ENCODE measurements at places on chromosomes 2 and 18. TPM values are rescaled to one million over a fixed set of nuclear protein-coding genes. Genes with fewer than 3 reads are reported as not detected.
A peak's percentile ranks its signal among the peaks of the same experiment; 100 is the strongest.

DNA sequence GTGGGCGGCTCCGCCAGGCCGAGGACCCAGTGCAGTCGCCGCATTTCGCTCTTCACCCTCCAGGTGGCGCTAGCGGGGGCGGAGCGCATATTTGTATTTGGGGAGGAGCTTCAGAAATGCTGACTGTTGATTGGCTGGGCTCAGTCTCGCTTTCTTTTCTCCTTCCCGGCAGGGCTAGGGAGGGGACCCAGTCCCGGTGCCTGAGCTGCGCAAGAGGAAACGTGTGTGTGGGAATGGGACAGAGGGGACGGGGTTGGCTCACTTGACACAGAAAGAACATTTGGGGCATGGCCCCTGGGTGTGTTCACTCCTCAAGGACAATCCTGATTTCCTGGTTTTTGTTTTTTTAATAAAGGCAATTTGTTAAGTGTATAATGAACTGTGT, 20.3 kb upstream of the DNMT3A start:
- peak; percentile 91 for DNase-seq

DNA sequence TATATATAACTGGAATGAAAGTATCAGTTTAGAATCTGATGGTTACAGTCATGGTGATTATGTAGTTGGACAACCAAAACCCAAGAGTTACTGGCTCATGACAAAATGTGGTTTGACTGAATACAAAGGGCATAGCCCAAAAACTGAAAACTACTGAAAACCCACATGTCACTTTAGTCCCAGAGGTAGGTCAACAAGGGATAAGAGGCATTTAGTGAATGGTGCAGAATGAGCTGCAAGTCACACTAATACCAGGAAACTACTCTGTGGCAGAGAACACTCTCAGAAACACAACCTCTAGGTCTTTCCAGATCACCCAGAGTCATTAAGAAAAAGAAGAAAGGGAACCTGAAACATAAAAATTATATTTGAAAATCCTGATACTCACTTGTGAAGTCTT, 154.5 kb downstream of the AGPS start:
- no peak for DNase-seq

GRCh38 chr2:101759162-101759561, 61.7 kb downstream of the MAP4K4 start:
- DNase-seq: no peak

- DNase-seq: no peak
These were observed 1137.6 kb upstream of the NXPH2 start for GRCh38 chr2:139917690-139918384.

The NYAP2 gene
- polyA plus RNA-seq: 0.03 TPM
